NCI-H774 (cell line): ENCODE measurements at places on chromosomes 12 and 14.

DNA sequence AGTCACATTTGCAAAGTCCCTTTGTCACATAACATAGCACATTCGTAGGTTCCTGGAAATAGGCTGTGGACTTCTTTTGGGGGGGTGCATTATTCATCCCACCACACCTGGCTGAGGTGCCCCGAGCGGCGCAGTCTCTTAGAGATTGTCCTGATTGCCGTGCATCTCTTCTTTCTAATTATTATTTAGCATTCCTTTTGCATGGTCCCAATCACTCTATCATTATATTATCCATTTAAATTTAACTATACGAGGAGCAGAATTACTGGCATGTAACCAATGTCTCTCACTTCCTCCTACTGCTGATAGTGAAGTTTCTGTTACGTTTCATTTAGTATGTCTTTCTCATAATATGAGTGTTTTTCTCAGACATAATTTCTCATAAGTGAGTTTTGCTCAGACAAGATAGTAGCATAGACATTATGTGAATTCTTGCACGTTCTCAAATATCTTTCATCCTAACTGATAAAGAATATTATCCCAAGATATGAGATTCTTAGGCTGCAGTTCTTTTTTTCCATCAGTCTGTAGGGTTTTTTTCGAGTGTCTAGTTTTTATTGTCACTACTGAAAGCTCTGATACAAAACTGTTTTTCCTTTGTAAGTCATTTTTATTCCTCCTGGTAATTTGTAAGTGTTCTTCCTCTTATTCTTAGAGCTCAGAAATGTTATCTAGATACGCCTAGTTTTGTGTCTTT lies 444.3 kb downstream of the NELL2 start:
- no peak for DNase-seq

DNA sequence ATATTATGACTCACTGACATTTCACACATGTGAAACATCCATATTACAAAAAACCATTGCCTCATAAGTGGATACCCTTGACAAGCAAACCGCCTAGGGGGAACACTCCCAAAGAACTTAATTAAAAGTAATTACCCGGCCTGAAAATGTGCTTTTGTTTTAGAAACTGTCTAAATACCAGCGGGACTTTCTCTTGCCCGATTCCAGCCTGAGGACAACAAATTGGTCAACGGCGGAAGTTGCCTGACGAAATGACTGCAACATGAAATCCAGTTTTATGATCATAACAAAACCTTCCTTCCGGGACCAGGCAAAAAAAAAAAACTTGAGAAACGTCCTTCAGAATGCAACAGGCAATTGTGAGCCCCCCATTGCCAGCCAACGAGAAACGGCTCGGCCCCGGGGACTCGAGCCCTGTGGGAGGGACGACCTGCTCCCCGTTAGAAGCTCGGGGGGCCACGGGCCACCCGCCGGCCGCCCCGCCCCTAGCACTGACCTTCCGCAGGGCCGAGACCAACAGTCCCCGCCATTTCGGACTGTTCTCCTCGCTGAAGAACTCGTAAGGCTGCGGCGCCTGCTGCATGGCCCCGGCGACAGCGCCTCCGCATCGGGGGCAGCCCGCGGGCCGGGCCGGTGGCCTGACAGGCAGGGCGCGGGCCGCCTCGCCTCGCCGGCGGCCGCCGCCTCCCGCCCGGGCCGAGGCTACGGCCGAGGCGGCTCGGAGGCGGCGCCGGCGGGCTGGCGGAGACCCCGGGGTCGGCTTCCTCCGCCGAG lies 490 bp downstream of the SOS2 start:
- DNase-seq, result no peak

GRCh38 chr14:55979096-55979495 lies 139.1 kb upstream of the PELI2 start:
- no peak for DNase-seq

DNA sequence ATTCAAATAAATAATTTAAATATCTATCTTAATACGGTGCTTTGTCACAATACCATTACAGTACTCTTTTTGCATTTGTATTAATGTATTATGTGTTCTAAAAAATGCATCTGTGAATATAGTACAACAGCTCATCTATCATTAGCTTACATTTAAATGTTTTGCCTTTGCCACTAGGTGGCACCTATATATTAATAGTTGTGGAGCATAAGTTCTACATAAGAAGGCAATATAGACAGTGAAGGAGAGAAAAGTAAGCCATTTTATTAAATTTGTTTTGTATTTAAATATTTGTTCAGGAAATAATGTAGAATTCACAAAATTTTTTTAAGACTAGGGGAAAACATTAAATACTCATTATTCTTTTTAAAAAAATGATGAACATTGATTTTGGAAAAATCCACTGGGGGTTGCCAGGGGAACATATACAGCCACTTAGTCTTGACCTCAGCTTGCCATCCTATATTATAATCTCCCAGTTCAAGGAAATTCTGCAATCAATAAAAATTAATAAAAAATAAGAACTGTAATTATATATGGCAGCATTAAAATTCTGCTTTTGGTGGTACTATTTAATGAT lies 9.8 kb downstream of the CCER1 start:
- peak; percentile 33 for DNase-seq

DNA sequence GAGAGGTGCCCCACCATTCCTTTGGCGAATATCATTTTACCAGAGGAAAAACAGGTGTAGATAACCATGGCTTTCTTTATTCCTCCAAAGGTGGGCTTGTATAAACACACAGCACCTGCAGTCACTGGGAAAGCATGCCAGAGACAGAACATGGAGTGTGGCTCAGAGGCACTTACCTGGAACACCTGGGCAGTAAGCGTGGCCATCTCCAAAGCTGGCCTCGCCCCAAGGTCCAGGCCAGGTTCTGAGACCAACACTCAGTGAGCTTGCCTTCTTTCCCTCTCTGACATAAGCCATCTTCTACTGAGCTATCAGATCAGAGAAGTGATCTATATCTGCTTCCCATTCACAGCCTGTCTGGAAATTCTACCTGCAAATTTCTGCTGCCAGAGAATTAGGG lies 70.5 kb downstream of the NUAK1 start:
- DNase-seq, result no peak

DNA sequence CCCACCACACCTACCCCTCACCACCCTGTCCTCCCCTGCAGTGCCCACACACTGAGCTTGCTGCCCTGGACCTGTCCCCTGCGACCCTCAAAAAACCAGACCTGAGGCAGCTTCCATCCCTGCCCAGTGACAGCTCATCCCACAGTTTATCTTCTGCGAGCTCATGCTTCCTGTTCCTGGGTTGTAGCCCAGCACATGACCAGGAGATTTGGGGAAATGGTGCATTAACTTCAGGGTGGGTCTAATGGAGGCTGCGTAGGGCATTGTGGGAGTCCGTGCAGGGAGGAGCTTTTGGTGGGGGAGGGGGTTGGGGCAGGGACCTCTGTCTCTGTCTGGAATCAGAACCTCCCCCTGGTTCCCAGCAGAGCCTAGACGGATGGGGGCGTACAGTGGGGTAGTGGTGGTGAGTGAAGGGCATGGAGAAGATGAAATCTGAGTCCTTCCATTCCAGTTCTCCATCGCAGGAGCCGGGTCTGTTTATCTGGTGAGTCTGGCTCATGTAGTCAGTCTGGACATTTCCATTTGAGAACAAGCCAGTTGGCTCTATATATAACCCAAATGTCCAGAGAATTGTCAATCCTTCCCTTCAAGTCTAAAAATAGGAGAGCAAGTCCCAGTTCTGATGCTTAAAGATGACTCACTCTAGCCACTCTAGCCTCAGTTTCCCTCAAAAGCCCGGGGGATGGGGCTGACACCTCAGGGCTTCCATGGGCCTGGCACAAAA lies 270.9 kb downstream of the CACNA1C start:
- no peak for DNase-seq

GRCh38 chr12:90947869-90948268 lies 7.1 kb downstream of the CCER1 start:
- no peak for DNase-seq

- no peak for DNase-seq
Observed at GRCh38 chr12:76637807-76638206, 78.2 kb upstream of the OSBPL8 start.

DNA sequence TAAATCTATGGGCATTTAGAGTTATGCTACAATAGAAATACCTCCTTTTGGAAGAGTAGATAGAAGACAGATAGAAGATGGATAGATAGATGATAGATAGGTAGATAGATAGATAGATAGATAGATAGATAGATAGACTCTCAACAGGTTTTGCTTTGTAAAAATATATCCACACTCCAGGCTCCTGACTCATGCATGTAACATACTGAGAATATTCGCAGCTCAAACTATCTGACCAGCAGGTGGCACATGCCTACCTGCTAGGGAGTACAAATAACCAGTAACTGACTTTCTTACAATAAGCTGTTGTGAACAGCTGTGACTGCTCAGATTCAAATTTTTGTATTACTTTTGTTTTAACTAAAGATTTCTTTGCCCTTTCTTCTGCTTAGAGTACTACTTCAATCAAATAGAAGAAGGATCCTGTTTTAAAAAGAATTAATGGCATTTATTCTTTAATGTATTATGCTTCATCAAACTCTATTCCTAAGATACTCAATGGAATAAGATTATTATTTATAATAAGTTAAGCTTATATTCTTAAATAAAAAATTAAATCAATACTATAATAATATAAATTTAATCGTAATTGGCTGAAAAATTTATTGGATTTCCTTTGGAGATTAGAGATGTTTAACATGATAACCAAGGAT lies 15.8 kb upstream of the CPNE8 start:
- DNase-seq, result peak; percentile 68

GRCh38 chr12:119758234-119758633 lies 90.3 kb downstream of the PRKAB1 start:
- DNase-seq, result no peak

DNA sequence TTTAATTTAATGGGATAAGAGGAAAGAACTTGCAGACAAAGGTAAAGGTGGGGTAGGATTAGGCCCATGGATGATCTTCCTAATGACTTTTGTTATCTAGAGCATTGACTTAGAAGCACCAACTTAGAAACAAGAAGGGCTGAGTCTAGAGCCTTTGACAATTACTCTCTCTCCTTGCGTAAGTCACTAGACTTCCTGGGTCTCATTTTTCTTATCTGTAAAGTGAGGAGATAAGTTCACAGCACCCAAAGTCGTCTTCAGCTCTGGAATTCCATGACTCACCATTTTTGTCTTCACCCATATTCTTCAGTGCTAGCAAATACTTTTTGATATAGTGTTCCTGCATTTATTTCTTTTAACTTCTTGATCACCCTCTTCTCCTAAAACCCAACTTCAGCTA lies 75.7 kb downstream of the SSPN start:
- no peak for DNase-seq

DNA sequence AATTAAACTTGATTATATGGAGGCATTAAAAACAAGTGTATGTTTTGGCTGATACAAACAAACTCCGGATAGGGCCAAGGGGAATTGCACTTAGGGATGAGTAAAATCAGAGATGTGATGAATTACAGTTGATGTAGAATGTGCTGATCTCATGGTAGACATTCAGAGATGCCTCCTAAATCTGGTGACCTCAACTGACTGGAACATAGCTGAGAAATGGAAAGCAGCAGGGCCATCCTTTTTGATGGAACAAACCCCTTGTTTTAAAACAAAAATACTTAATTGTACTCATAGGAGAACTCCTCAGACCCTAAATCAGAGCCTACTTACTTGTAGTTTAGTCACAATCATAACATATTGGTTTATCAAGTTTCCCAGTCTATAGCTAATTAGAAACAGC lies 122.8 kb downstream of the C12orf75 start:
- DNase-seq, result no peak

DNA sequence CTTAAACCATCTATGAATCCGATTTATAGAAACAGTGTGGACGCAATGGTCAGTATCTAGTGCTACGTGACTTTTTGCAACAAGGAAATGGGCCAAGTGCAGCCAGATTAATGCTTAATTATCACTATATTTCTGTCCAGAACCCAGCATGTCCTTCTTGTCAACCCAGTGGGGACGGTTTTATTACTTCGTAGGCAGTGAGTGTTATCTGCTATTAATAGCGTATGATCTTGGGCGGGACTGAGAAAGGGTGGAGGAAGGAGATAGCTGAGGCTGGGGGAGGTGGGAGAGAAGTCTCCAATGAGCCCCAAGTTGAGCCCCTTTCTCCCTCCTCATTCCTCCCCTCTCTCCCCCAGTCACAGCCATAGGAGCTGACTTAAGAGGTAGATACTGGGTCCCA lies 59.7 kb upstream of the FAM222A start:
- no peak for DNase-seq

DNA sequence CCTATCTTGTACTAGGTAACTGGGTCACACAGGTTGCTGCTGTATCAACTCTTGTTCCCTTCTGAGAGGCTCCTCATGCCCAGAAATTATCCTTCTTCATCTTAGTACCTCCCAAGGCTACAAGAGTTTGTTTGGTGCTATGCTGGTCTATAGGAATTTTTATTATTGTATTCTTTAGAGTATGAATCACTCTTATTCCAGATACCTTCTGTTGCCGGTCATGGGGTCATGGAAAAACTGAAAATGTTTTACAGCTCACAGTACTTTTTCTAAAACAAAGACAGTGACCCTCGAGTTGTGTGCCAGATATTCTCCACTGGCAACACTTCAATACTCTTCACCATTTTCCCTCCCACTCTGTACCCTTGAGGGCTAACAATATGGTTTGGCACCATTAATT lies 1598.0 kb upstream of the TMEM132C start:
- DNase-seq, result no peak

- DNase-seq, result no peak
Observed at GRCh38 chr12:94078138-94078723, 70.1 kb upstream of the PLXNC1 start.

- no peak for DNase-seq
Observed at GRCh38 chr12:108430245-108430644, 84.8 kb upstream of the FICD start.

DNA sequence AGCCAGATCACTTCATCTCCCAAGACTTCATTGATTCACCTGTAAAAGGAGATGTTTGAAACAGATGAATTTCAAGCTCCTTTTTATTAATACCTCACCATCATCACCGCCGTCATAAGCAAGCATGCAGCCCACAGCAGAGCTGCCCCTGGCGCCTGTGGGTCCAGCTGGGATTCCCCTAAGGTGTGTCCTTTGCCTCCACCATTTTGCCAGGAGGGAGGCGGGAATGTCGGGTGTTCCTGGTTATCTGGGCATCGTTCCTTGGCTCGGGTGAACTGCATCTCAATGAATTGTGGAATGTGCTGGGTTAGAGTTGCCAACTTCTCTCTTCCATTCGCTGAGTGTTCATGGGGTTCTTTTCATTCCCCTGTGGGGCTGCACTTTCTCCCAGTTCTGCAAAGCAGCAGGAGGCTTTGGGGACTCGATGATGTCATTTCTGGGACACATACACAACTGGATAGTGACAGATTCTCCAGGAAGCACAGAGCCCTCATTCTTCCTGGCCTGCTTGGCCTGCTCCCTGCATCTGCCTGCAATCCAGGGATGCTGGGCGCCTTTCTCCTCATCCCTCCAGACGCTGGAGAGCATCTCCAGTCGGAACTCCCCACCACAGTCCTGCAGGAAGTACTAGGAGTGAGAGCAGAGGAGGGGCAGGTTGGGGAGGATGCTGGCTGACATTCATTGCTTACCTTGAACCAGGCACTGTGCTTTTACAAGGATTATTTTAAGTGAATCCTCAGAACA lies 10.1 kb downstream of the CCND2 start:
- no peak for DNase-seq

- no peak for DNase-seq
Observed at GRCh38 chr12:125229878-125230530, 164.8 kb downstream of the AACS start.
